ENCODE measurements at places on chromosomes 2 and 18.

- peak; percentile 29 for DNase-seq
These were observed 2.3 kb downstream of the IMPA2 start for GRCh38 chr18:11983592-11983991.

DNA sequence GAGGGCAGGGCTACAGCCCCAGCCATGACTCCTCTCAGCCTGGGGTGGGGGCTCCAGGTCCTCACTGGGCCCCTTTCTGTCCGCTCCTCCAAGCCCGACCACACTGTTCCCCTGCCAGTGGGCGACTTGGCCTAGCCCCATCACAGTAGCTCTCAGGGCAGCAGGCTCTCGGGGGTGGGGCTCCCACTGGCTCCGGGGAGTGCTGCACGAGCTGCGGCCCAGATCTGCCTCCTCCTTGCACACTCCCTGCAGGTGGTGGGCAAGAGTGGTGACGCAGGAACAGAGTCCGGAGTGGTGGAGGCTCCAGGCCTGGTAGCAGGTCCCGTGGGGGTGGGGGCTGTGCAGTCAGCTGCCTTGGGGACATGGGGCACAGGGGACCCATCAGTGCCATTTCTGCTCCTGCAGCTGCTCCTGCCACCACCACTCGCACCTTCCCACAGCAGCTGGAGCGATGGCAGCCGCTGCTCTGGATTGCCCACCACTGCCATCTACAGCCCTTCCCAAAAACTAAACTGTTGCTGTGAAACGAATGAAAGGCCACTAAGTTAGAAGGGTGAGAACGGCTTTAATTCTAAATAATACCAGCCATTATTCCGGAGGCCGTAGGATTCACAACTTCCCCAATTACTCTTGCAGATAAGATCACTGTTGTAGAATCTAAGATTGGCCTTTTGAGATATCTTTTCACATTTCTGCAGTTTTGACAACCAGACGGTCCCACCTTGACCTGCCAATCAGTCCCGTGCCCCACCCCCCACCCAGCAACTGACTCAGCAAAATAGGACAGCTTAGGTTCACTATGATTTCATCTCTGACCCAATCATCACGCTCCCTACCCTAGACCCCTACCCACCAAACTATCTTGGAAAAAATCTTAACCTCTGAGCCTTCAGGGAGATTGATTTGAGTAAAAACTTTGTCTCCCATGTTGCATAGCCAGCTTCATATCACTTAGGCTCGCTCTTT lies 530.2 kb downstream of the DCC start:
- no peak for DNase-seq

DNA sequence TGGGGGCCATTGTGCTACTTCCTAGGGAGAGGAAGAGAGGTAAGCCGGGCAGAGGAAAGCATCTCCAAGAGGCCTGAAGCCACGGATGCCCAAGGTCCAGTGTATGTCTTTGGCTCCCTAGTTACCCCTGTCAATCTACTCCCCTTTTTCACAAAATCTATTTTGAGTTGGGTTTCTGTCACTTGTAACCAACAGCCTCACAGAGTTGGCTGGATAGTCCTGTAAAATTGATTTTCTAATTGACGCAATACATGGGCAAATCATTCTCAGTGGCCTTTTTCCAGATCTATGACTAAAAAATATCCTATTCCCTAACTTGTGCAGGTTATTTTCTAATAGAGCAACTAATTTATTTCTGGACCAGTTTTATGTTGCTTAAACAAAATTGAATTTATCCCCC lies 168.4 kb downstream of the IRS1 start:
- DNase-seq: no peak

DNA sequence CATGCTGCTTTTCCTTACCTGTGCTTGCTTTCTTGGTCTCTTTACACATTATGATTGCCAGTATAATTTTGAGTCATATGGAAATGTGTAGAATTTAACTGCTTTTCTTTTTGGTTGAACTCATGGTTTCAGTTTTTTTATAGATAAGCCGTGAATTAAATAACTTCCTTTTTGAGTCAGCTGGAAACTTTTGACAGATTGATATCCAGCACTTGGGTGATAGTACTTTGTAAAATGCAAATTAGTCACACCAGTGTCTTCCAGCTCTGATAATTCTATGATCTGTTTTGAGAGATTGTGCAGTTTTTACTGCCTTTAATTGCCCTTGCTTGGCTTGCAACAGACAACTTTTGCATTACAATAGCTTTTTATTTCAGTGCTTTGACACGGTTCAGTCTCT lies 86.4 kb downstream of the NCOA1 start:
- no peak for DNase-seq

DNA sequence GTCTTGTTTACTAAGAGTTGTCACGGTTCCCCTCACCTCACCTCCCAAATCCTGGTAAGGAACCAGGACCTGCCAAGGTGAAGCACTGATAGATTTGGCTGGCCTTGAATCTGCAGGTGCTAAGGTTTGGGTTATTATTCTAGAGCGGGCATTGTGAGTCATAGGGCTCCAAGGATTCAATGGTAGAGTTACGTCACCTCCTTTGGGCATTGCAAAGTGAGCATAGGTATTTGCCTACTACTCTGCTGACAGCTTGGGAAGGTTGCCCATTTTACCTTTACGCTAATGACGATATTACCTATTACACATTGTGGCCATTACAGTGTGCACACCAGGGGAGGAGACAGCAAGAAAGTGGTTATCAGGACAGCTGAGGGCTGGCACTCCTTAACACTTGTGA lies 59.3 kb downstream of the SETBP1 start:
- no peak for DNase-seq

GRCh38 chr18:48888773-48889080 lies 62.0 kb downstream of the SMAD7 start:
- no peak for DNase-seq

GRCh38 chr2:177320596-177320995 lies 56.1 kb upstream of the NFE2L2 start:
- no peak for DNase-seq

DNA sequence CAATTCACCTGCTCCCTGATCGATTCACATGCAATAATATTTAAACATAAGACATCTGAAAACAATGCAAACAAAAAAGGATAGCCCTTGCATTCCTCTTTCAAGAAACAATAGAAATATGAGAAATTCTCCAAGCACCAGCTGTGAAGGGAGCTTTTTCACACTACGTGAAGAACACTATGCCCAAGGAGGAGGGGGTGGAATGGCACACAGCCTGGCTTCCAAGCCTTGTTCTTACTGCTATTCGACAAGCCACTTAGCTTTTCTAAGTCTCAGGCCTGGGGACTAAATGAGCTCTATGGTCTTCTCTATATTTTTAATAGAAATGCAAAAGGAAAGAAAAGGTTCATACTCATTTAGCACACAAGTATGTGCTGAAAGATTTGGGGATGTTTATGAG lies 92.2 kb upstream of the CHRNA1 start:
- no peak for DNase-seq

- DNase-seq: no peak
These were observed 1118.5 kb downstream of the TSN start for GRCh38 chr2:122873951-122874350.

DNA sequence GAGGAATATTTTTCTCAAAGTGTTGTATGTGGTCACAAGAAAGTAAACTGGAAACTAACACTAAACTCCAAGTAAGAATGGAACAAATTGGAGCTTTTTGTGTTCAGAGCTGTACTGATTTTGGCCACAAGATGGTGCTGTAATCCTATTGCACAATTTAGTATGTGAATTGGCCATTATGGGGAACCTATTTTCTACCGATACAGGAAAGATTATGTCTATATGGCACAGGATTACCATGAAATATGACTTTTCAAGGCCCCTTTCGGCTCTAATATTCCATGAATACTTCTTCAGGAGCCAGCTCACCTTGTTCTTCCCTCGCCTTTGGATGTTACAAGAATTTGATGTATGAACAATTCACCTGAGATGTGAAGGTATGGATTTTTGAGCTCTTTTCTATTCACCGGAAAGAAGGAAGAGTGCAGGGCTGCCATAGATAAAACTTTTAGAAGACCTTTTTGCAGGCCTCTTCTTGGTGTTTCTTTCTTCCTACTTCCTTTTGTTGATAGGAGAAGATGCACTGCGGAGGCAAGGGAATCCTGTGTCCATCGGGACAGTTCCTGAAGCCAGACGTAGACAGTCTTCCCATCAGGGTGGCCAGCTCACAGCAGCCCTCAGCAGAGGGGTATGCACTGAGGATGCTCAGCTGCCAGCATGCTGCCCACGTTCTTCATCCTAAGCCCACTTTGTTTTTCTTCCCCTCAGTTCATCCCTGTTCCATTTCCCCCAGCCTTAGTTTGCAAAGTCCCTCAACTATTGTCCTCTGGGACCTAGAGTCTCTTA lies 13.3 kb downstream of the MRPL44 start:
- DNase-seq: peak; percentile 66

DNA sequence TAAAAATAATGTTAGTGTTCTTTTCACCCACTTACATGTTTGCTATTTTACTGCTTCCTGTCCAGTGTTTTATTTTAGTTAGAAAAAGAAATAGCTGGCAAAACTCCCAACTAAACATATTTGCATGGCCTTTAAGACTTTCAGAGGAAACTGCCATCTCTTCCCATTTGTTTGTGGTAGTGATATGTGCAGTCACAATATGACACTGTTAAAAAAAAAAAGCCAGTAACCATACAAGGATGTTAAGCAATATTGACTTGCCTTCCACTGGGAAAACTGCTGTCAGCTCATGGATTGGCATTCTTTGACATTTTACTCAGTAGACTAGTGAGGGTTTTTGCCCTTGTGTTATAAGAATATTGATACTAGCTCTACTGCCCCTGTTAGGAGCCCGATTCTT lies 29.1 kb downstream of the XIRP2 start:
- DNase-seq: peak; percentile 1

GRCh38 chr2:138997856-138998517 lies 217.8 kb upstream of the NXPH2 start:
- DNase-seq: no peak

DNA sequence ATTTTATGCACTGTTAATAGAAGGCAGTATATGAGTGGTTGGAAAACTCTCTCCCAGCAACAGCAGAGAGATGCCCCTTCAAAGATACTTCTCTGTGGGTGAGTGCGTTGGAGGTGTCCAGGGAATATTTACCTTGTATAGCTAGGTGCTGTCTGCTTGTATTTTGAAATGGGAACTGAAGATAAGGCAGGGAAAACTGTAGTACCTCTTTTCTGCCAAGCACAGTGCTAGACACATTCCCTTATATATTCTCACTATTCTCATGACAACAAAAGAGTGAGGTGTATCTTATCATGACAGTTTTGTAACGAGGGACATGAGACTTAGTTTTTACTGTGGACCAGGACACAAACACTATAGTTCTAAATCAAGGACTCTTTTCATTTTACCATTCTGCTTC lies 2.1 kb downstream of the TTC39C start:
- peak; percentile 34 for DNase-seq

GRCh38 chr2:146238254-146238966 lies 1606.4 kb upstream of the ACVR2A start:
- DNase-seq: peak; percentile 68

GRCh38 chr2:25790074-25790790 lies 88.1 kb downstream of the ASXL2 start:
- no peak for DNase-seq

- peak; percentile 96 for DNase-seq
These were observed 100.7 kb upstream of the MCFD2 start for GRCh38 chr2:47016172-47016913.

GRCh38 chr2:206616151-206616550 lies 26.1 kb upstream of the FAM237A start:
- no peak for DNase-seq

DNA sequence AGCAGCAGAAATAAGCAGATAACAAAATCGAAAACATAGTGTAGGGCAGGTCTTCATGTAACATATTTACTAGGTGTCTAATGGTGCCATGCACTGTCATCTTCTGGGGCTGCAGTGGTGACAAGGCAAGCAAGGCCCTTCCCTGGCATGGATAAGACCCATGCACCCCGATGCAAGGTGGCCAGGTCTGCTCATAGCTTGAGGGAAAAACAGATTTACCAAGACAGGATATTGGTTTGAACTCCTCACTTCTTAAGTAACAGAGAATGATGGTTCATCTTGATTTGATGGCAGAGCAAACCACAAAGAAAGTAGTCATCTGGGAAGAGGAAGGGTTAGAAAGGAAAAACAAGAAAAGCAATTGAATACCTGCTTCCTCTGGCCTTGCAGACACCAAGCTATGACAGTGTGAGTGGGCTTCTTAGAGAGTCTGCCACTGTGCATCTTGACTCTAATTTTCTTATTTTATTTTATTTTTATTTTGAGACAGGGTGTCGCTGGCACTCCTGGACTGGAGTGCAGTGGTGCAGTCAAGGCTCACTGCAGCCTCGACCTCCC lies 35.8 kb upstream of the EML6 start:
- no peak for DNase-seq

- no peak for DNase-seq
These were observed 27.8 kb upstream of the RNF125 start for GRCh38 chr18:31990823-31991222.

- DNase-seq: no peak
These were observed 350.5 kb downstream of the KIAA1328 start for GRCh38 chr18:37179384-37179783.

GRCh38 chr18:2572892-2573291 lies 1.5 kb downstream of the NDC80 start:
- DNase-seq: peak; percentile 22

- DNase-seq: no peak
These were observed 20.1 kb downstream of the CASP8 start for GRCh38 chr2:201280191-201281040.

DNA sequence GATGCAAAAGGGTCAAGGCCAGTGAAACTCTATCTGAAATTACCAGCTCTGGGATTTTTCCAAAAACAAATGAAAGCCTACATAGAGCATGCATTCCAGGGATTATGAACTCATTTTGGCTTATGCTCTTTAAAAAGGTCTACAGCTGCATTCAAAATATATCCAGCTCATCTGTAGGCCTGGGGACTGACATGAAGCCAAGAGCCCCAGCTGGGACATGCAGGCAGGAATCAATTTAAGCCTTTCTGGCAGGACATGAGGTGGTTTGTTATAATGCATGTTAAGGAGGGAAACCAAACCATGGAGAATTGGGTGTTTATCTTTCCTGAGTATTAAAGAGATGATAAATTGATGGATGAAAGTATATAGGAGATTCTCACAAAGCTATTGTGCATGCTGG lies 164.5 kb downstream of the RBM43 start:
- no peak for DNase-seq

- no peak for DNase-seq
These were observed 164.2 kb downstream of the INHBB start for GRCh38 chr2:120509991-120510735.

- peak; percentile 6 for DNase-seq
These were observed 50.5 kb downstream of the SLC4A5 start for GRCh38 chr2:74292751-74293150.

DNA sequence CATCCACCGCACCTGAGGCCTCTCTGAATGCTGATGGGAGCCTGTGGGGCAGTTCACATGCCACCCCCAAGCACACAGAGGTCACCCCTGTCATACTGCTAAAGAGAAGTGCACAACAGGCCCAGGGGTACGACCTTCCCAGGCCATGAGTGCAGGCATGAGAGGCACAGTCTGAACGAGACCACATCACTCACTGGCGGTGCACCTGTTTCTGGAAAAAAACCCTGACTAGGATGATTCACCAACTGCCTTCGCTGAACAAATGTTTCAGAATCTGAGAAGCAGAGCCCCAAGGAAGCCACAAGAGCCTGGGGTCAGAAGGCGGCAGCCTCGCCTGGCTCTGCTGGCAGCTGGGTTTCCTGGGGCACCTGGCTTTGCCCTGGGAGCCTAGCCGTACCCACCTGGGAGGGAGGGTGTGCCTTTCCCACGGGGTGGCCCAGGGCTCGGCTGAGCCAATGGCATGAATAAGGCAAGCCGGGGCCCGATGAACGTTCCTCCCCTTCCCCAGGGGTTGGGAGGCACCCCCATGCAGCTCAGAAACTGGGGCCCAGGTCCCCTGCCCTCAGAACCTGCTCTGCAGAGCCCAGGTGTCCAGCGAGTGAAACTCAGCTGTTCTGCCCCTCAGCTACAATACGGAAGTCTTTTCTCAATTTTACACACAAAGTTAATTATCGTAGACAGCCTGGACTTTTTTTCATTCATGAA lies 73.8 kb downstream of the HDAC4 start:
- no peak for DNase-seq
